Endothelial cell (in vitro differentiated cells): ENCODE measurements at places on chromosomes 12 and 14.

DNA sequence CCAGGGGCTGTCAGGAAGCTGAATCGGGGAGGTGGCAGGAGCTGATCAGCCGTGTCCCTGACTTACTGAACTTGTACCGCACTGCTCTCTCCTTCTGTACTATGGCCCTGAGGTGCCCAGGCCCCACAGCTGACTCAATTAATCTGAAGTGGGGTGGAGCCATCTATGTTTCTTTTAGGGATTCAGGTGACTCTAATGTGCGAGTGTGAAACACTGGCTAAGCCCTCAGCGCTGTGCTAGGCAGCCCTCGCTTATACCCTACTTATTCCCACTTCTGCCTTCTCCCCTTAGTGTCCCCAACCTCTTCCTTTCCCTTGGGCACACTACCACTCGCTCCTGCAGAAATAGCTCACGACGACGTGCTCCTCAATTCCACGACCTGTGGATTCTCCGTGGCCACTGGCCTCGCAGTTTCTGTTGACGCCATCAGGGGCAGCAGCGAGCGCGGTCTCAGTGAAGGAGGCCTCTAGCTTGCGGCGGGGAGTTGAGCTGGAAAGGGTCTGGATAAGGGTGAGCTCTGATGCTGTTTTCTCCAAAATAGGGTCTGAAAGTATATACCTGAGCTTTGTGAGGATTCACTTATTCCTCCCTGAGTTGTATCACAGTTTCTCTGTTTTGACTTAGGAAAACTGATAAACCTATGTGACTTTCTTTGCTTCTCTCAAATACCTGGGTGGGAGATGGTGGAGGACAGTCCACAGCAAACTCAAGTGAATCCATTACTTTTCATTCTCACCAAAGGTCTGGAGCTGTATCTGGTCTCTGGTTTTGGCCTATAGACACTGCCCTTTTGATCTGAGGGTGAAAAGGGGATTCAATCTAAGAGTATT, 167.6 kb downstream of the SLC41A2 start:
- peak; percentile 60 for DNase-seq

GRCh38 chr12:113384778-113385177, 18.9 kb downstream of the SDS start:
- no peak for DNase-seq

DNA sequence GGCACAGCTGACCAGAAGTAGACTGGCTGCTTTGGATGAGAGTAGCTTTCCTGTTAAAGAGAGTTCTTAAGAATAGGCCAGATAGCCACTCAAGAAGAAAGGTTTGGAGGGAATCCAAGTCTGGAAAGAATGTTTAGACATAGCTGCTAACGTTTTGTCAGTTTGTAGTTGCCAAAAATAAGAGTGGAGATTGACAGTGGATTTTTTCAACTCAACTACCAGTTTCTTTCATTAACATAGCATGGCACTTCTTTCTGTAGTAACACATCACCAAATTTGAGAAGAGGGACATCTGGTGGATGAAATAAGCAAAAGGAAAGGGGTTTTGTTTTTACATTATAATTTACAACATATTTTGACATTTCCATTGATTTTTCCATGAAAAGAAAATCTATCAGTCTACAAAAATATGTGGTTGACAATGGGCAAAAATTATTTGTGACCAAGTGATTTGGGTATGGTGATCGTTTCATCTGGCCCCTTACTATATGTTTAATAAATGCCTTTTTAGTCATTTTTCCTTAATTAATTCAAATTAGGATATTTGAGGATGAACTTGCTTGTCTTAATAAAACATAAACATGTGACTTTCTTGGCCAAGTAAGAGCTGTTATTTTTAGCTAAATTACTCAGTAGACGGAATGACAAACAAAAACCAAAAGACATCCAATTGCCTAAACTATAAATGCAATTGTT, 71.1 kb downstream of the PTPRR start:
- DNase-seq = no peak

DNA sequence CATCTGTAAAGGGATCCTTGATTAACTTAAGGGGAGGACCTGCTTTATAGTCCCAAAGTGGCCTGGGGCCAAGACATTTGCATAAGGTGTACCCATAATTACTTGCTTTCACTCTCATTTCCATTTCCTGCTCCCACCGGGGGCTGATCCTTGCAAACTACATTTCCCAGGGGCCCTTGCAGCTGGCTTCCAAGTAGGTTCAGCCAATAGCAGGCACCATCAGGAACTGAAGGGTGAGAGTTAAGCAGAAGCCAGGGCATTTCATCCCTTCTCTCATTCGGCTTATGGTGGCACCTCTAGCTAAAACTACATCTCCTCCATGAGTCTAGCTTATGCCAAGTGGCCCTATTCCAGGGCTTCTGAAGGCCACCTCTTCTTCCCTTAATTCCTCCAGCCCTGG, 88.8 kb downstream of the CCDC60 start:
- no peak for DNase-seq

GRCh38 chr12:47410383-47410782, 295.4 kb downstream of the RPAP3 start:
- no peak for DNase-seq

GRCh38 chr14:45970621-45971020, 681.0 kb downstream of the RPL10L start:
- DNase-seq = no peak

DNA sequence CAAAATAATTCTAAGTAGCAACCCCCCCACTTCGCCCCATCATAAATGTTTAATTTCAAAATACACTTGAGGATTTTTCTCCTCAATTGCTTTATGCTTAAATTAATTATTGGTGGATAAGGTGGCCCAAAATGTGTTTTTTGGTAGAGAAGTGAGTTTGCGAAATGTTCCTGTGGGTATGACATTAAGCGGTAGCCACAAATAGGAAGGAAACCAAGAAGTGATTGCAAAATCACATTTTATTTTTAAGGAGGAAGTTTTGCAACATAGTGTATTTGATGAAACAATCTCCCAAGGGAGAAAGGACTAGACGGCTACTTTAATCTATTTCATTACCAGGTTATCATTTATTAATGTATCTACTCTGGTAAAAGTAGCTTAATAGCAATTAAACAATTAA, 25.5 kb downstream of the SLC25A3 start:
- DNase-seq = no peak

- peak; percentile 50 for DNase-seq
Measured at GRCh38 chr12:107092669-107093416, 506 bp downstream of the CRY1 start.

GRCh38 chr14:59882957-59883356, 12.4 kb upstream of the RTN1 start:
- DNase-seq = no peak

- peak; percentile 84 for DNase-seq
Measured at GRCh38 chr14:94485944-94486841, 10.2 kb upstream of the SERPINA9 start.
